Natural killer cell (primary cell): ENCODE measurements at places on chromosomes 4 and X. TPM values are rescaled to one million over a fixed set of nuclear protein-coding genes. Genes with fewer than 3 reads are reported as not detected.
A peak's percentile ranks its signal among the peaks of the same experiment; 100 is the strongest.

GRCh38 chrX:314049-314448 lies 4.5 kb downstream of the GTPBP6 start:
- no peak for DNase-seq
- peaks cover 16% of the 10 kb centered on the region for H3K4me1 ChIP-seq
- no peak overlapping the region for H3K27ac ChIP-seq
- H3K27me3 ChIP-seq: no peaks in the 10 kb centered on the region
- no peak overlapping the region for H3K4me3 ChIP-seq

- peak; percentile 18 for DNase-seq
- peak overlapping the region; percentile 49 for H3K4me3 ChIP-seq
- no peaks in the 10 kb centered on the region for H3K36me3 ChIP-seq
Measured at GRCh38 chr4:89837385-89837992, 528 bp upstream of the SNCA start.

DNA sequence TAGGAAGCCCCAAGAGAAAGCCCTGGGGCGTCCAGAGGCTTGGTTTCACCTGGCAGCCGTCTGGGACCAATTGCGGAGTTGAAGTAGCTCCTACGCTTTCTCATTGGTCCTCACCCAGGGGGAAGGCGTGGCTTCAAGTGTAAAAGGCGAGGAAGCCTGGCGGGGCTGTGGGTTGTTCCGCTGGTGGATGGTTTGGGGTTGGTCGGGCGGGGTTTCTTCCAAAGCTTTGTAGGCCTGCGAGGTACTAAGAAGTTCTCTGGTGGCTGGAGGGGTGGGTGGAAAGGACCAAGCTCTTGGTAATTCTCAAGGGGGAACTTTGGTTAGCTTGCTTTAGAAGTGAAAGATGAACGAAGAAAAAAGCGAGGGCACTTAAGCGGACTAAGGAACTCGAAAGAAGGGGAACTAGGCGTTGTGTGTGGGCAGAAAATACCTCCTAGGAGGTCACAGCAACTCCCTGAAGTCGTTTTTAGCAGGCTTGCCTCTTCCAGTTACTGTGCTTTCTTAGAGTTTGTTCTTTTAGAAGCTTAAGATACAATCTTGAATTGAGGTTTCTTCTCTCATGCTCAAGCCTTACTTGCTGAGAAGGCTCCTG lies 36.6 kb downstream of the CCNG2 start:
- H3K4me3 ChIP-seq: peak overlapping the region; percentile 27
- peak; percentile 53 for DNase-seq
- H3K27me3 ChIP-seq: no peaks in the 10 kb centered on the region
- H3K27ac ChIP-seq: peak overlapping the region; percentile 52
- H3K36me3 ChIP-seq: no peaks in the 10 kb centered on the region
- H3K4me1 ChIP-seq: peaks cover 3% of the 10 kb centered on the region

GRCh38 chr4:37821953-37822605 lies 4.4 kb upstream of the PGM2 start:
- no peak overlapping the region for H3K27ac ChIP-seq
- H3K4me1 ChIP-seq: peaks cover 10% of the 10 kb centered on the region
- DNase-seq: no peak
- H3K4me3 ChIP-seq: no peak overlapping the region
- no peaks in the 10 kb centered on the region for H3K27me3 ChIP-seq

The SATL1 gene
- total RNA-seq: 0.10 TPM

- H3K4me1 ChIP-seq: no peaks in the 10 kb centered on the region
- no peak overlapping the region for H3K4me3 ChIP-seq
- DNase-seq: no peak
- H3K36me3 ChIP-seq: no peaks in the 10 kb centered on the region
- H3K27me3 ChIP-seq: no peaks in the 10 kb centered on the region
Measured at GRCh38 chr4:40918330-40918729, 168.6 kb downstream of the NSUN7 start.

GRCh38 chr4:185093603-185094002 lies 49.5 kb upstream of the SLC25A4 start:
- H3K36me3 ChIP-seq: no peaks in the 10 kb centered on the region
- H3K27me3 ChIP-seq: no peaks in the 10 kb centered on the region
- DNase-seq: no peak
- H3K27ac ChIP-seq: no peak overlapping the region

DNA sequence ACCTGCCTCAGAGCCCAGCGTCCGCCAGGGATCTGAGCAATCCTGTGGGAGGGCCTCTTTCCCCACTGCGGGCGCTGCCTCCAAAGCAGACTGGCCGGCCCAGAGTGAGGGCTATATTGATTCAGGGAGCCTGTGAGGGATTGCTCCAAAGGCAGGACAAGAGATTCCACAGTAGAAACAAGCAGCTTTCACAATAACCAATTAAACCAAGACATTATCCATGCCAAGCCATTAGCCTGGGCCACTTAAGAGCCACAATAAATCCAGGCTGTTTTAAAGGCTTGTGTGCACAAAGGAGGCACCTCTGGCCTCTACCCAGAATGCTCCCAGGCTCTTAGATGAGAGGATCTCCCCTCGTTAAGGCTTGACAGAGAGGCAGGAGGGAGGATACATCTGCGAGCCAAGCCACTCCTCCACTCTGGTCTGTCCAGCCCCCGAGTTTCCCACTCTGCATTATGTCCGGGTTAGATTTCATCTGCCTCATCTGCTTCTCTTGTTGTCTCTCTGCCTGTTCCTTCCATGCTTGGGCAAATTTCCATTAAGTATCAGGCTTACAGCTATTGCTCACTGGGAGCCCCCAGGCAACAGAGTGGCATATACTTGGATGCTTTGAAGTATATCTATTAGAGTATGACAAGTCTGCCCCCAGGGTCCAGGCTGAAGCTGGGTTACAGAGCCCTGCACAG lies 357.9 kb downstream of the UNC5C start:
- no peaks in the 10 kb centered on the region for H3K27me3 ChIP-seq
- H3K27ac ChIP-seq: no peak overlapping the region
- H3K4me3 ChIP-seq: no peak overlapping the region
- no peaks in the 10 kb centered on the region for H3K36me3 ChIP-seq
- no peaks in the 10 kb centered on the region for H3K4me1 ChIP-seq
- no peak for DNase-seq

DNA sequence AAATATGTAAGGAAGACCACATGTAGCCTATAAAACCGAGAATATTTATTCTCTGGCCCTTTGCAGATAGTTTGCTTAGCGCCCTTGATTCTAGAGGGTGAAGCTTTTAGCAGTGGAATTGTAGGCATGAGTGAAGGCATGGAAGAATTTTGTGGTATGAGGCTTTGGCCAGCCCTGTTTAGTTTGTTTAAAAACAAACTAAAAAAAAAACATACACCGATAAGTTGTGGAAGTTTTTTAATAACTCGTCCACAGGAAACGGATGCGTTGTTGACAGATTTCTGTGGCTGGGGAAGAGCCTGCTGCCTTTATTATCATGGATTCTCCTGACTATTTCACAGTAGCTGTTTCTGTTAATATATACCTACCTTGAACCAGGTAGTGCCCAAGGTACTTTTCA lies 194.7 kb upstream of the LNX1 start:
- no peak overlapping the region for H3K4me3 ChIP-seq
- H3K27ac ChIP-seq: no peak overlapping the region
- no peak for DNase-seq
- H3K36me3 ChIP-seq: no peaks in the 10 kb centered on the region

- H3K4me1 ChIP-seq: no peaks in the 10 kb centered on the region
- DNase-seq: no peak
- H3K36me3 ChIP-seq: no peaks in the 10 kb centered on the region
- no peak overlapping the region for H3K4me3 ChIP-seq
- H3K27ac ChIP-seq: no peak overlapping the region
Measured at GRCh38 chrX:24694825-24695224, 1.1 kb downstream of the POLA1 start.

DNA sequence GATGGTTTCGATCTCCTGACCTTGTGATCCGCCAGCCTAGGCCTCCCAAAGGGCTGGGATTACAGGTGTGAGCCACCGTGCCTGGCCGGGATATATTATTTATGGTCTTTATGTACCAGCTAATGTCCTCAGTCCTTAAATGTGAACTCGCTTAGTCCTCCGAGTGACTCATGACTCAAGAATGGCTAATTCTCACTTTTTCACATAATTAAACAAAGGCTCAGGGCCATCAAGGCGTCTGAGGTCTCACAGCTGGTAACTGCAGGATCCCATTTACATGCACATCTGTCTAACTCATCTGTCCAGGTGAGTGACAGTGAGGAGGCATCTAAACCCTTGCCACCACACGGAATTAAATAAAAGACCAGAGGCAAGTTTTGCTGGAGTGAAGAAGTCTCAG lies 73.5 kb downstream of the HS3ST1 start:
- H3K36me3 ChIP-seq: no peaks in the 10 kb centered on the region
- no peak overlapping the region for H3K4me3 ChIP-seq
- no peak for DNase-seq
- H3K27me3 ChIP-seq: no peaks in the 10 kb centered on the region
- no peak overlapping the region for H3K27ac ChIP-seq

The CDKL5 gene
- 3.5 TPM for total RNA-seq

The CLNK gene
- total RNA-seq: 1.0 TPM

DNA sequence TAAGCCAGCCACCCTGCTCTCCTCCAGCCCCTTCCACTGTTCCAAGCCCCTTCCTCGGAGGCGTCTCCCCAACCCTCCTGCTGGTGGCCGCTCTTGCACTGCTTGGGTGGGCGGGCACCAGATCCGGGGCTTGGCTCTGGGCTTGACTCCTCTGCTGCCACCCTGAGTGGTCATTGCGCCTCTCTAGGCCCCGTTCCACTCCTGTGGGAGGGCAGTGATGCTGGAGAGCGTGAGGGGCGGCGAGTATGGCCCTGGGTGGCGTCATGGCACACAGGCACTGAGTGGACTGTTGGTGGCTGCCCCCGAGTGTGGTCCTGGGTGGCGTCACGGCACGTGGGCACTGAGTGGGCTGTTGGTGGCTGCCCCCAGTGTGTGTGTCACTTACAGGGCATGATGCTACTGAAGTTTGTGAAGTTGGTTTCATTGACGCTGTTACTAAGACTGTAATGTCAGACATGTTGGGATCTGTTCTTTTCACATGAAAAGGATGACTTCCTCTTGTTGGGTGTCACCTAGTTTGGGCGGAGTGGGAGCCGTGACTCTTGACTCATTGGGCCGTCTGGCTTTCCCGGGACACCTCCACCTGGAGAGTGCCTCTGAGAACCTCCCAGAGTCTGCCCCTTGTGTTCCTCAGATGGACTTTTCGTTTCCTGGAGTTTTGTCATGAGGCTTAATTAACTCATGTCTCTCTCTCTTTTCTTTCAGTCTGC lies 55.9 kb upstream of the HGFAC start:
- no peaks in the 10 kb centered on the region for H3K27me3 ChIP-seq
- H3K4me3 ChIP-seq: no peak overlapping the region
- DNase-seq: no peak
- peaks cover 46% of the 10 kb centered on the region for H3K4me1 ChIP-seq
- H3K36me3 ChIP-seq: no peaks in the 10 kb centered on the region

- no peak overlapping the region for H3K4me3 ChIP-seq
- H3K36me3 ChIP-seq: no peaks in the 10 kb centered on the region
- DNase-seq: no peak
- H3K27ac ChIP-seq: no peak overlapping the region
- no peaks in the 10 kb centered on the region for H3K4me1 ChIP-seq
Measured at GRCh38 chr4:61520166-61520565, 320.0 kb downstream of the ADGRL3 start.

The CNKSR2 gene
- 2.2 TPM for total RNA-seq

GRCh38 chr4:154740462-154740861 lies 3.3 kb upstream of the LRAT start:
- no peak overlapping the region for H3K27ac ChIP-seq
- no peaks in the 10 kb centered on the region for H3K36me3 ChIP-seq
- H3K27me3 ChIP-seq: peaks cover 25% of the 10 kb centered on the region
- H3K4me1 ChIP-seq: peaks cover 22% of the 10 kb centered on the region
- no peak for DNase-seq
